Neural crest cell (in vitro differentiated cells): ENCODE measurements at places on chromosomes 4 and X.

- DNase-seq: no peak
- H3K27me3 ChIP-seq: no peaks in the 10 kb centered on the region
- H3K36me3 ChIP-seq: no peaks in the 10 kb centered on the region
- peak overlapping the region; percentile 86 for H3K27ac ChIP-seq
- H3K4me1 ChIP-seq: peaks cover 23% of the 10 kb centered on the region
Measured at GRCh38 chr4:128635141-128635954, 174.2 kb upstream of the JADE1 start.

DNA sequence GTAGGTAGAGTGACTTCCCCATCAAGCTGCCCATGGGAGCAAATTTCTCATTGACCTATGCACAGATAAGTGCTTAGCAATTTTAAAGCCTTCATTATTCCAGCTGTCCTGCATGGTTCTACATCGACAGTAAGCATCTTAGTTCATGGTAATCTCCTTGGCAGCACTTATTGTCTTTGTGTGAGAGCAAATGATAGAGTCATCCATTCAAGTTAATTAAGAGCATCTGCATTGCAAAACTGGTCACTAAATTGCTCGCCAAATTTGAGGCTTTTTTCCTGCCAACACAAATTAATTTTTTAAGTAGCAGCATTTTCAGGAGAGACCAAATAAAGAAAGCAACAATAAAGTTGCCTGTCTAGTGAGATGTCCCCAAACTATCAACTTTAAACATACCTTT, 76.7 kb downstream of the SH3BGRL start:
- H3K27ac ChIP-seq: no peak overlapping the region
- no peak for DNase-seq
- H3K36me3 ChIP-seq: peaks cover 43% of the 10 kb centered on the region
- no peaks in the 10 kb centered on the region for H3K27me3 ChIP-seq
- no peak overlapping the region for H3K4me3 ChIP-seq
- no peaks in the 10 kb centered on the region for H3K4me1 ChIP-seq

GRCh38 chr4:41329361-41329760, 72.6 kb downstream of the UCHL1 start:
- no peak overlapping the region for H3K27ac ChIP-seq
- H3K4me1 ChIP-seq: peaks cover 18% of the 10 kb centered on the region
- no peaks in the 10 kb centered on the region for H3K36me3 ChIP-seq
- no peak for DNase-seq
- no peaks in the 10 kb centered on the region for H3K27me3 ChIP-seq

DNA sequence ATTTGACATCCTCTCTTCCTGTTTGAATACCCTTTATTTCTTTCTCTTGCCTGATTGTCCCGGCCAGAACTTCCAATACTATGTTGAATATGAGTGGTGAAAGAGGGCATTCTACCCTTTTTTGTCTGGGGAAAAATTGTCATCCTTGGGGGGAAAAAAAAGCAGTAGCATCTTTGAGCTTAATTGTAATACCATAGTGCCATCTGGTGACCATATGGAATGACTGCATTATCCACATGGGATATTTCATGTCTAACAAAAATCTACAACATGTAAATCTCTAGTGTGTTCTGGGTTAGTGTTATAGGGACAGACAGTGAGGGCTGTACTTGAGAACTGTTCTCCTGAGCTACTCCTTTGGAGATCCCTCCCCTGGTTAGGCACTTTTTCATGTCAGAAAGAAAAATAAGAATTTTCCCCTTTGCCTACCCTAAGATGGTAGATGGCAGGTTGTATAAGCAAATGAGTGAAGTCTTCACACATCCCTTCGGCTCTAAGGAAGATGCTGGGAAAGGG, 26.0 kb downstream of the CAPN6 start:
- H3K27ac ChIP-seq: no peak overlapping the region
- peaks cover 3% of the 10 kb centered on the region for H3K4me1 ChIP-seq
- no peaks in the 10 kb centered on the region for H3K36me3 ChIP-seq
- no peak for DNase-seq
- H3K27me3 ChIP-seq: no peaks in the 10 kb centered on the region

DNA sequence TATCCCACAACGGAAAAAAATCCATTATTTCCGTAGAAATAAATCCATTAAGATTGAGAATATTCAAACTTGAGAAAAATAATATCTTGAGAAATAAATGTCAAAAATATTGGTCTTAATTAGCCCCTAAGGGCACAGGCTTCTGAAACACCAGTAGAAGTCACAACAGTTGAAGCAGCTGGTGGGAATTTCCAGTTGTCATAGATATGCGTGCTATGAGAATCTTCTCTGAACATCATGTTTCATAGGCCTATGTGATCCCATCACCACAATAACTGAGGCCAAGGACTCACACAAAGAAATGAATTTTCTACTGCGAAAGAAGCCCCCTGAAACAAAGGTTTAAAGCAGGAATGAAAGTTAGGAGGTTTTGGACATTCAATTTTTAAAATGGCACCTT, 292.0 kb downstream of the DTHD1 start:
- H3K4me1 ChIP-seq: no peaks in the 10 kb centered on the region
- no peak overlapping the region for H3K4me3 ChIP-seq

DNA sequence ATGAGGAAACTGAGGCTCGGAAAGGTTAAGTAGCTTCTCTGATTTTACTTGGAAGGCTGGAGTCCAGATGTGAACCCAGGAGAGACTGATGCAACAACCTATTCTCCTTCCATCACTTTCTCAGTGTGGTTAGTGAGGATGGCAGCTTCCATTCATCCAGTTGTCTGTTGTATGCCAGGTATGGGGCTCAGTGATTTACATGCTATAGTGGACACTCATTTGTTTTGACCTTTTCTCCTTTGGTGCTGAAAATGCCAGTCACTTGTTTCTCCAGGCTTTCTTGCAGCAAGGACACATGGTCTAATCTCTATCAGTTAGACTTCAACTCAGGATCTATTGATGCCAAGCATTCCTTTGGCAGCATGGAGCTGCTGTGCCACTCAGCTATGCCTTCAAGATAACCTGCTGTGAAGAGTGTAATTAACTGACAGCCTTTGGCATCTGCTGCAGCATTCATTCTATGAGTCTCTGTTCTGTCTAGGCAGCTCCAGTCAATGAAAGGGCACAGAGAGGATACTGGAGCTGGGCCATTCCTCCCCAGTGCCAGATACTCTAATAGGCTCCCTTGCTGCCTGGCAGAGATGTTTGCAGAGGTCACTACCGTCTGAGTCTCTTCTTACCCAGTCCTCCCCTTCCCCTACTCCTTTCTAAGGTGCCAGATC, 11.0 kb upstream of the CWH43 start:
- no peaks in the 10 kb centered on the region for H3K4me1 ChIP-seq
- H3K27me3 ChIP-seq: peaks cover 35% of the 10 kb centered on the region
- no peak for DNase-seq
- H3K36me3 ChIP-seq: no peaks in the 10 kb centered on the region
- H3K27ac ChIP-seq: no peak overlapping the region

DNA sequence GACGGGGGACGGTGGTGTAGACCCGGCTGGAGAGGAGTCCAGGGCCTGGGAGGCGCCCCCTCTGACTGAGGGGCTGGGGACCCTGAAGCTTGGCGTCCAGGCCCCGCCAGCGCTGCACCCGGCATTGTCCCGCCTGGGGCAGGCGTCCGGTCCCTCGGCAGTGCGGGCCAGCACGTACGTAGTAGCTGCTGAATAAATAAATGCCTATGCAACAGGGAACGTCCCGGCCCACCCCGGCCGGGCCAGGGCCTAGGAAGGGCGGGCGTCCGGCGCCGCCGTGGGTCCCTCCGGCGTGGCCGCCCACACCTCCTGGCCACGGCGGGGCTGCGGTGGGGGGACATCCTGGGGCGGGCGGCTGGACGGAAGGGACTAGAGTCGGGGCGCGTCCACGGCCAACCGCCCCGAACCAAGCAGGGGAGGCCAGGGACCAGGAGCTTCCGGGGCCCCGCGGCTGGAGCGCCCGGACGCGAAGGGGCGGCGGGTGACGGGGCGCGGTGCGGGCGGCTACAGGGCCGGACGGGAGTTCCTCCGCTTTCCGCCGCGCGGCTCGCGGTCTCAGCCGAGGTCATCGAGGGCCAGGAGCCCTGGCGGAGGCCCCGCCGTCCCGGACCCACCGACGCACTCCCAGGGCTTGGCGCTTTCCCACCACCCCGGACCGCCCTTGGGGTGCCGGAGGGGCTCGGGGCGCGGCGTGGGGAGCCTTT, 886 bp upstream of the WWC2 start:
- no peak overlapping the region for H3K27ac ChIP-seq
- H3K4me1 ChIP-seq: peaks cover 34% of the 10 kb centered on the region
- H3K4me3 ChIP-seq: peak overlapping the region; percentile 88
- no peaks in the 10 kb centered on the region for H3K36me3 ChIP-seq

DNA sequence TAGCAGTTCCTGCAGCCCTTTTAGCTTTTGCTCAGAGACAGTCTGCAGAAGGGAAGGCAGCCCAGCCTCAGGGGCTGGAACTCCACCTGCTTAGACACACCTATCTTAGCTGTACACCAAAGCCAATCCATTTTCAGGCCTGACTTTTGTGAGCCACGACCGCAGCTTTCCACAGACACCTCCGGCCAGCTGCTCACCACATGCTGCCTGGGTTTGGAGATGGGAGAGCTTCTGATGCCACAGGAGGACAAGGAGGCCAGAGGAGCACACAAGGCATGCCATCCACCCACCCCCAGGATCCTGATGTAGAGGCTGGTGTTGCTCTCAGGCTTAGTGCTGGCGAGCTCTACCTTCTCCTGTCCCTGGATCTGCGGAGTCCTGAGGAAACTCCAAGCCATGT, 141.8 kb upstream of the NALF2 start:
- H3K4me1 ChIP-seq: no peaks in the 10 kb centered on the region
- no peak overlapping the region for H3K4me3 ChIP-seq
- no peak for DNase-seq
- no peaks in the 10 kb centered on the region for H3K36me3 ChIP-seq
- peak overlapping the region; percentile 91 for H3K27ac ChIP-seq
- H3K27me3 ChIP-seq: no peaks in the 10 kb centered on the region

DNA sequence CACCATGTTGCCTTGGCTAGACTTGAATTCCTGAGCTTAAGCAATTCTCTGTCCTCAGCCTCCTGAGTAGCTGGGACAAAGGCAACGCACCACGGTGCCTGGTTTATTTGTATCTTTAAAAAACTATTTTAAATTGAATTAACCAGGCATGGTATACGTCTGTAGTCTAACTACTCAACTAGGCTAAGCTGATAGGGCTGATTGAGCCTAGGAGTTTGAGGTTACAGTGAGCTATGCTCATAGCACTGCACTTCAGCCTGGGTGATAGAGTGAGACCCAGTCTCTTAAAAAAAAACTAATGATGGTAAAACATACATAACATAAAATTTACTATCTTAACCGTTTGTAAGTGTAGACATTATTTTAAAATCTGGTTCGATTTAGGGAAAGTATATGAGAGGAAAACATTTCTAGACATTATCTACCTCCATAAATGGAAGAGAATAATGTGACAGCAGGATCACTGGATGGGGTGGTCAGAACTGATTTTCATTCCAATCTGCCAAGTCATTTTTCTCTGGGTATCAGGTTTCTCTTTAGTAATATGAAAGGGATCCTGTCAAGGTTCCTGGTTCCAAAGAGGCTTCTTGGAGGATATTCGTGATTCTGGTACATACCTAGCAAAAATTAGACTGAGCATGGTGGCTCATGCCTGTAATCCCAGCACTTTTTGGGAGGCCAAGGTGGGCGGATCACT, 8.7 kb upstream of the ITGB1BP2 start:
- H3K36me3 ChIP-seq: peaks cover 30% of the 10 kb centered on the region
- H3K4me3 ChIP-seq: no peak overlapping the region
- no peaks in the 10 kb centered on the region for H3K27me3 ChIP-seq
- peaks cover 11% of the 10 kb centered on the region for H3K4me1 ChIP-seq
- no peak for DNase-seq
- no peak overlapping the region for H3K27ac ChIP-seq

GRCh38 chrX:14899607-14900006, 26.4 kb downstream of the MOSPD2 start:
- H3K27ac ChIP-seq: peak overlapping the region; percentile 57
- H3K27me3 ChIP-seq: no peaks in the 10 kb centered on the region
- no peak overlapping the region for H3K4me3 ChIP-seq
- DNase-seq: no peak

DNA sequence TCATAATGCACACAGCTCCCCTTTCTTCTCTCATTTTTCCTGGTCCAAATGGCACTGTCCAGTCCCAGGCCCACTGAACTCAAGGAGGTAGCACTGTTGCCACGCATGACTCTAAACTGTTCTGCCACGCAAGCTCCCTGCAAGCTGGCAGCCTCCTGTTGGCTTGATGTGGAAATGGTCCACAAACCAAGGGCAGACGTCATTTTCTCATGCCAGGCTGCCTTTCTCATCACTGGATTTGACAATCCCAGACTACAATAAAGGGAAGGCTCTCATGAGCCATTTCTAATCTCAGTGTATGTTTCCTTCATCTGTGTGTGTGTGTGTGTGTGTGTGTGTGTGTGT, 22.4 kb downstream of the OTOP1 start:
- H3K4me1 ChIP-seq: peaks cover 16% of the 10 kb centered on the region
- H3K4me3 ChIP-seq: no peak overlapping the region
- no peaks in the 10 kb centered on the region for H3K36me3 ChIP-seq
- H3K27me3 ChIP-seq: peaks cover 14% of the 10 kb centered on the region

GRCh38 chrX:22526339-22526738, 253.6 kb downstream of the CBLL2 start:
- DNase-seq: no peak
- peaks cover 10% of the 10 kb centered on the region for H3K27me3 ChIP-seq
- H3K4me1 ChIP-seq: no peaks in the 10 kb centered on the region
- H3K4me3 ChIP-seq: no peak overlapping the region
- no peak overlapping the region for H3K27ac ChIP-seq

DNA sequence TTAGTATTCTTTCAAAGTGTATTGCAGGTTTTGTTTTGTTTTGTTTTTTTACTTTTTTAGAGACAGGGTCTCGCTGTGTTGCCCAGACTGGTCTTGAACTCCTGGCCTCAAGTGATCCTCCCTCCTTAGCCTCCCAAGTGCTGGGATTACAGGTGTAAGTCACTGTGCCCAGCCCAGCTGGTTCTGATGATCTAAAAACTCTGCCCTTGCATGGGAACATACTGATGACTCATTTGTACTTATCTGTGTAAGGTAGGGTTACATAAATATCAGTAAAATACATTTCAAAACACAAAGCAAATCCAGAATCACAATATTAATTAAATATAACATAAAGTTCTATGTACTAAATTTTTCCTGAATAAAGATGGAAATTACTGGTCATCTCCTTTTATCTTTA, 7.4 kb upstream of the SLC9B1 start:
- peaks cover 9% of the 10 kb centered on the region for H3K36me3 ChIP-seq
- H3K4me3 ChIP-seq: no peak overlapping the region
- DNase-seq: no peak
- H3K27ac ChIP-seq: no peak overlapping the region

DNA sequence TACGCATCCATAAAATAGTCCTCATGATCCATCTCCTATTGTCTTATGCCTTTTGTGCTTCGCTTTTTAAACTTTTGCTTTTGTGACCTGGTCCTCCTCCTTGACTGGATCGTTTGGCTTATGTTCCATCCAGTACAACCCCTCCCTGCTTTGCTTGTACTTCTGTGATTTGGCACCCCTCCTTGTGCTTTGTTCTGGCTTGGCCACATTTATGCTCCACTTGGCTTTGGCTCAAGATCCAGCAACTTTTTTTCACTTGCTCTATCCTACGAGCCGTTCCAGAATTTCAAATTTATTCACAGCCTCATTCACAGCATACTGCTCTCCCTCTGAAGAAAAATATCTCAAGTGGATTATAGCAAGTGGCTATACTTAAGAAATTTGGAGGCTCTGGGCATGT, 28.0 kb upstream of the GLRA2 start:
- H3K4me3 ChIP-seq: no peak overlapping the region
- no peaks in the 10 kb centered on the region for H3K36me3 ChIP-seq
- H3K27ac ChIP-seq: no peak overlapping the region
- DNase-seq: no peak
